Ascending aorta (tissue), 2 donors: ENCODE measurements at places on chromosomes 5 and 9.

DNA sequence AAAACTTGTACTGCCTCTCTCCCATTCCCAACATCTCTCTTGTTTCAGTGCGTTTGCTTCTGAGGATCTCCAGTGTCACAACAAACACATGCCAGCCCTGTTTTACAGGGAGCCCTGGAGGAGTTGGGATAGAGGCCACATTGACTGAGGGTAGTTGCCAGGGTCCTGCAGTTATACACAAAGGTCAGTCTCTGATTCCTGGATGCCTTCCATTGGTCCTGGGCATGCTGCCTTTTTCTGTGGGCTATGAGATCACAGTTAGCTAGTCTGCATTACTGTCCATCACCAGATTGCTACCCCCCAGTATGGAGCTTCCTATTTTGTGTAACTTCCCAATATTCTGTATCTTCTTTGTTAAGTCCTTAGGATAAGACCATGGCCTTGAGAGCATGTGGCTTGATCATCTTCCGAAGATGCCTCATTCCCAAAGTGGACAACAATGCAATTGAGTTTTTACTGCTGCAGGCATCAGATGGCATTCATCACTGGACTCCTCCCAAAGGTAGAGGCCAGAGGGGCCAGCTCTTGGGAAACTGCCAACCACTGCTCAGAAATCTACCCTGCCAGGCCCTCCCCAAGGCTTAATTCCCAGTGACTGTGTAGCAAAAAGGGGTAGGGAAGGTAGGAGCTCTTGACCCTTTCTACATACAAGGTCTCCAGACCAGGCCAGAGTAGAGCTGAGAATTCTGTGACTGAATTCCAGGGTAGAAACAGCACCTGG, 9.5 kb downstream of the NUDT2 start:
- DNase-seq: no peak

DNA sequence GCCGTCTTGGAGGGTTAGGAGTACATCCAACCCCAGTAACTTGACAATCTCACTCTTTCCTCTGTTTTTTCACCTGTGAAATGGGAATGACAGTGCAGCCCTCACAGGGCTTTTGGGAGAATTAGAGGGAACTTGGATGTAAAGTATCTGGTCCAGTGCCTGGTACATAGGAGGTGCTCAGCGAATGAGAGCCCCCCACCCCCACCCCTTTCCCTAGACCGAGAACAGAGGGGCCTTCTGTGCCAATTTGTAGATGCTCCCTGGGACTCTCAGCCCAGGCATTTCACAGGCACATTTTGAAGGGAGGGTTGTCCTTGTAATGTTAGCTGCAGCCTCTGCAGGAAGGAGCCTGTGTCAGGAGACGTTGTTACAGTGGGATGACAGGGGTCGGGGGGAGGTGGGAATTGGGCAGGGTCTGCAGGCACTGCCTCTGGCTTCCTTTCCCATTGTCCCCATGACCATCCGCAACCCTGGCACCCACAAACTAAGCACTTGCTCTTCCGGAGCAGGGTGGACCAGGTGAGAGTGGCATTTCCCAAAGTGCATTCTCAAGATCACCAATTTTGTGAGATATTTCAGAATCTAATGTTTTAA, 47.0 kb downstream of the AMBP start:
- DNase-seq: no peak

DNA sequence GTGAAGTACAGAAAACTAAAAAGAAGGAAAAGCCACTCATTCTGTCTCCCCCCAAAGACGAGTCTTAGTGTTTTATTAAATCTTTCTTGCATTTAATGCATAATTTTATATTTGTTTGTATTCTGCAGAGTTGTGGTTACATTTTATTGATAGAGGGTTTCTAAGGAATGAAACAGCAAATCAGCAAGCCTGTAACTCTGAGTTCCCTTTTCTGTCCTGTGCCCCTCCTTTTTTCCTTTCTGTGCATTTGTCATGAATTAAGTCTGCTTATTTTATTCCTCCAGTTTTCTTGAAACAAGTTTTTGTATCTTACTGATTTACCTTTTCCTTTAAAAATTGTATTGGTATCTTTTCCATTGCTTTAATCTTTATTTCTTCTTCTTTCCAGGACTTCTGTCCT, 132.8 kb downstream of the MUSK start:
- DNase-seq: no peak

GRCh38 chr9:124880501-124880900, 18.6 kb downstream of the ARPC5L start:
- DNase-seq: no peak

GRCh38 chr5:88836195-88836838, 46.7 kb downstream of the MEF2C start:
- DNase-seq: no peak

DNA sequence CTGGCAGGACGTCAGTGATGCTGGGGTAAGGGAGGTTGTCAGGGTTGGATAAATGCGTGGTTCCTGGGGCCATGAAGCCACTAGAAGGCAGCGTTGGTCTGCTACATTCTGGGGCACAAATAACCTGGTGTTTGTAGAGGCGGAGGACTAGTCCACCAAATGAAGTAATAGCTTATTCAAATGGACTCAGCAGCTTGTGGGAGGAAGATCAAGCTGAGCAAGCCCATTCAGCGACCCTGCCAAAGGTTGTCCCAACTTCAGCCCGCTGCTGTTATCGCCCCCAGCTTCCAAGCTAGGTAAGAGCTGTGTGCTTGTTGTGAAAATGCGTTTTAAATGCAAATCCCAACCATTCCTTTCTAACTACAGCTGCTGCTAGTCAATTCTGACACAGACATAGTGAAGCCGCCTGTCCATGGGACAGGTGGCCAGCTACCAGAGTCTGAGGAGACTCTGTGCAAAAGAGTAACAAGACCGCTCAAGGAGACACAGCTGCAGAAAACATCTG, 7.6 kb upstream of the FAM240B start:
- no peak for DNase-seq

DNA sequence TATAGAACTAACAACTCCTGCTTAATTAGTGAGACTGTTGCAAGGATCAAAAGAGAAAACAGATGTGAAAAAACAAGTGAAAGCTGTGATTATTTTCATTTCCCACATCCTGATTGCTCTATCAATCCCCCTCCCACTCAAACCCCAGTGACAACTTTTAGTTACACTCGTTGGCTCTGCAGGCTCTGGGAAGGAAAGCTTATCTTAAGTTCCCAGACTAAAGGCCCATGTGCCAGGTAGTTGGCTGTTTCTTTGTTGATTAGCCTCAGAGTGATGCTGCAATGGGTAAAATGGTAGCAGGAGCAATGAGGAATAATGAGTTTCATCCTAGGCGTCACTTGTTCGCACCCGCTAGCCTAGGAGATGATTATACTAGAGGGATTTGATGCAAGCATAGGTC, 133.3 kb upstream of the IFNE start:
- no peak for DNase-seq

DNA sequence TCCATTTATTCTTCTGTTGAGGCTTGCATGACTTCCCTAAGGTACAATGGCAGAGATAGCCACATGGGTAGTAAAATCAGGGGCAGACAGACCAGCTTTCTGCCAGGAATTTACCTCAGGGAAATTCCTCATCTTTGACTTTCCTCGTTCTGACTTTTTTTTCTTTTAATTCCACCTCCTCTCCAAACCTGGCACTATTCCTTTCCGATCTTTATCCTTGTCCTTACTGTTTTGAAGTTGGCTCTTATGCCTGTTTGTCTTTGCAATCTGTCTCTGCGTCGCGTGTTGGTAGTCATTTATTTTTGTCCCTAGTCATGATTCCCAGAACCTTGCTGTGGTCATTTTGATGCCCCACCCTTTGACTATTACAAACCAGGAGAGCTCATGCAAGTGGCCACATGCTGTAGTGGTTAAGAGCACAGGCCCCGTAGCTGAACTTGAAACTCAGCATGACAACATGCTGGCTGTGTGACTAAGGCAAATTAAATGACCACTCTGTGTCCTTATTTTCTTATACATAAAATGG, 19.0 kb downstream of the TMC1 start:
- no peak for DNase-seq

- no peak for DNase-seq
Observed at GRCh38 chr9:124264823-124265233, 7.1 kb downstream of the NEK6 start.

GRCh38 chr5:11803436-11803835, 100.8 kb downstream of the CTNND2 start:
- DNase-seq: no peak

DNA sequence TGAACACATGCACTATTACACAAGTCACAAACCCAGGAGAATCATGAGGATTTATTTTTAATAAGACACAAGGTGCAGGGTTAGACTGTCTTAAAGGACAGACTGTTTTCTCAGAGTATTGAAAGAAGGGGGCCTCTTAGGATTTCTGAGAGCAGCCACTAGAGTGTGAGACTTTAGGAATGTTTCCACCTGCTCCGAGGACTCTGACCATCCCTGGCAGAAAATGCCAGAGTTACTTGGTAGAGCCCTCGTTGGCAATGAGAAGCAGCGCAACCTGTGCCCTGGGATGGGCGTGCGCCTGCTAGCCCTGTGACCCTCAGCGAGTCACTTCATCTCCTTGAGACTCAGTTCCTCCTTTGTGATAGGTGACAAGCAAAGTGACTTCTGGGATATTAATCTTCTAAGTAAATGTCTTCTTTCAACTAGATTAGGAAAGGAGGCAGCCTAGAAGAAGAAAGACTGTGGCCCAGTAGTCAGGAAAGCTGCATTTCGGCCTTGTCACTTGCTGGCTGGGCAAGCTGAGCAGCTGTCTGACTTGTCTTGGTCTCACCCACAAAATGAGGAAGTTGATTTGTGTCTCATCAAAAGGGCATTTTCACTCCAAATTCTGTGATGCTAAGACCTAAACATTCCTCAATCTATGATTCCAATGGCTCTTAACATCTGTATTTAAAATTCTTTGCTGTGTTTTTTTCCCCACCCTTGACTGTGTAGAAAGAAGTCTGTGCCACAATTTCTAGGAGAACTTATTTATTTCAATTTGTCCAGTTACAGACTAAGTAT, 60.5 kb downstream of the PTCD2 start:
- DNase-seq: no peak

- no peak for DNase-seq
Observed at GRCh38 chr5:173191015-173191414, 44.0 kb downstream of the NKX2-5 start.

DNA sequence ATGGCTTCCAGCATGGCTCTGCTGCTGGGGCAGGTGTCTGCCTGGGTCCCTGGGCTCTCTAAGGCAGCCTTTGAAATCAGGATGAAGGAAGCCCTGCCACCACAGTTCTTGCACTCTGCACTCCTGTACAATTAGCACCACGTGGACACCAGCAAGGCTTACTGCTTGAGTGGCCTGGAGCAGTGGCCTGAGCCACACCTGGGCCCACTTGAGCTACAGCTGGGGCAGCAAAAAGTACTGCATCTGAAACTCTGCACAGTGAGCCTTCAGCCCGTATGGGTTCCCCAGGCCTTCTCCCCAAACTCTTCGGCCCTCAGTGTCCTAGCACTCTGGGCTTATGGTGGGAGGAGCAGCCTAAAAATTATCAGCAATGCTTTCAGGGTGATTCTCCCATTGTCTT, 8.0 kb upstream of the INIP start:
- DNase-seq: no peak

DNA sequence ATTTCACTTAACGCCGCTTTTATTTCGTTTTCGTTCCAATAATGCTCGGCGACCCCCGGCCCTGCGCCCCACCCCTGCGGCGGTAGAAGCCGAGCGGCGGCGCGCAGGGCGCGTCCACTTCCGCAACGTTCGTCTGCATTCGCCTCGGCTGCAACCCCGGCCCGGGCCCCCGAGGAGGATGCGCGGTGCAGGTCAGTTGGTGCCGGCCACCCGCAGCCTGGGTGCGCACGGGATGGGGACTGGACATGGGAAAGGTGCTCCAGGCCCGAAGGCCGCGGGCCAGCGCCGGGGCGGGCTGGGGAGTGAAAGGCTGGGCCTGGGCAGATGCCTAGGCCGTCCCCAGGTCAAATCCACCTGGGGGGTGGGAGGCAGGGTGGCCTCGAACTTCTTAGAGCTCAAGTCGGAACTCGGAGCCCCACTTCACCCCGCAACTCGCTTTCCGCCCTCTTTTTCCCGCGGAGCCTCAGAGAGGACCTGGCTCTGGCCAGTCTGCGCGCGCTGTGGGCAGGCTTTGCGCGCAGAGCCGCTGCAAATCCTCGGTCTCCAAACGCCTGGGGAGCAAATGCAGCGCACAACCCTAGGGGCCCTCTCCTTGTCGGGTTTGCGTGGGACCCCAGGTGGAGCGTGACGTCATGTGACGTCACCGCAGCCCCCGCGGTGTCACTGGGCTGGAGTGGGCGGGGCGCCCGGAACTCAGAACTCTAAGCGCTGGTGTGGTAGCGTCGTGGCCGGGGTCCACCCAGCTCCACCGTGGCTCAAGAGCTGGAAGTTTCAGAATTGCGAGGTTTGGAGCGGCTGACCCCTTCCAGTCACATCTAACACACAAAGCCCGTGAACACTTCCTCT, 3.3 kb downstream of the TLX3 start:
- DNase-seq: no peak

DNA sequence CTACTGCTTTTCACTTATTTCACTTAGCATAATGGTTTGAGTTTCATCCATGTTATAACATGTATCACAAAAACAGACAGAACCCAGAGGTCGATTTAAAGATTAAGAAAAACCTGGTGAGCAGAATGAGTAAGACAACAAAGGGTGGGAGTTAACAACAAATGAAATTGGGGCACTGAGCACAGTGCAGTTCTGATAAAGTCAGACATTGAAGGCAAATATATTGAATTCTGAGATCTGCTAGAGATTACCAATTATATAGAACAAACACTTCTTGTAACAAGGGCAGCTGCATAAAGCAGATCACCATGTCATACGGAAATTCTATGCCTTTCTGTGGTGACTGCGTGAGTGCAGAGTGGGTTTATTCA, 517.3 kb upstream of the RORB start:
- DNase-seq: no peak

DNA sequence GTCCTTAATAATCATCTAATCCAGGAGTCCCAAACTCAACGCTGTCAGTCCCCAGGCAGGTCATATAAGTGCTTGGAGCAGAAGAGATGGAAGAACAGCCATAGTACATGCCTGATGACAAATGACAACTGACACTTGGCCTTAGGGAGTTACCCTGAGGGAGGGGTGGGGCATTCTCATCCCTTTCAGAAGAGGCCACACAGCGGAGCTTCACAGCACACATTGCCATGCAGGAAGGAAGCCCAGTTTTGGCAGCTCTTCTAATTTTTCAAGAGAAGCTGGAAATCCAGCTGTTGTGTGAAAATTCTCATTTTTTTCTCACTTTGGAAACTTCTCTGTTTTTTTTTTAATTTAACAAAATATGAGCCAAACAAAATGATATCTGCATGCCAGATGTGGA, 89.0 kb downstream of the ASTN2 start:
- no peak for DNase-seq

DNA sequence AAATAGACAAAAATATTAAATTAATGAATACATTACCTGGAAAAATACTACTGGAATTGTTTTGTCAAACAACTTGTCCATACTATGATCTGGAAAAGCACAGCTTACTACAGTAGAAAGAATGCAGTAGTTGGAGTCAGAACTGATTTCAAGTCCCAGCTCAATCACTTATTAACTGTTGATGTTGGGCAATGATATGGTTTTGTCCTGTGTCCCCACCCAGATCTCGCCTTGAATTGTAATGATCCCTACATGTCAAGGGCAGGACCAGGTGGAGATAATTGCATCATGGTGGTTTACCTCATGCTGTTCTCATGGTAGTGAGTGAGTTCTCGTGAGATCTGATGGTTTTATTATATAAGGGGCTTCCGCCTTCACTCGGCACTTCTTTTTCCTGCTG, 247.5 kb downstream of the CD180 start:
- no peak for DNase-seq
